ENCODE measurements at places on chromosomes 2 and 18.

GRCh38 chr2:143674051-143674450 lies 544.8 kb downstream of the ARHGAP15 start:
- DNase-seq = no peak

DNA sequence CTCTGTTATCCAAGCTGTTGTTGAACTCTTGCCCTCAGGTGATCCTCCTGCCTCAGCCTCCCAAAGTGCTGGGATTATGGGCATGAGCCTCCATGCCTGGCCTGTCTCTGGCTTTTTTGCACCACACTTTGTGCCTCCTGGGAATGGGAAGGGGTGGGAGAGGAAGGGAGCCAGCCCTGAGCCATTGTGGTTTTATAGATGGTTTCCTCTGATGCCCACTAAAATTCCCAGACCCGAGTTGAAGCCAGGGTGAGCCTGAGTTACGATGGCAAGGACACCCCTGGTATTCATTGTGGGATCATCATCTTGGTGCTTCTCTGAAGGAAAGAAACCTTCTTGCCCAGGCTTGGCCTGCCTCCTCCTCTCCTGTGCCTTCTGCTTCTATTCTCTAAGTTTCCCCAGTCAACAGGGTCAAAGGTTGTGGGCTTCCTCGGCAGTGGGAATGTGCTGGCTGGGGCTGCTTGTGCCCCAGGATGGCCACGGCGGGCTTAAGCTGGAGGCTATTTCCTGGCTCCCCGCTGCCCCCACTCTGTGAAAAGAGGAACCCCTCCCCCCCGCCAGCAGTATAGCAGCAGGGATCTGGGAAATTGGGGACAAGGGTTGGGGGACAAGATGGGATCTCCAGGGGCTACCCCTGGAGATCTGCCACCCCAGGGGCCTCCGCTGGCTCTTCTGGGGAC lies 106.2 kb downstream of the STPG4 start:
- no peak for DNase-seq

- peak; percentile 74 for DNase-seq
Measured at GRCh38 chr2:38178119-38178518, 102.2 kb upstream of the CYP1B1 start.

DNA sequence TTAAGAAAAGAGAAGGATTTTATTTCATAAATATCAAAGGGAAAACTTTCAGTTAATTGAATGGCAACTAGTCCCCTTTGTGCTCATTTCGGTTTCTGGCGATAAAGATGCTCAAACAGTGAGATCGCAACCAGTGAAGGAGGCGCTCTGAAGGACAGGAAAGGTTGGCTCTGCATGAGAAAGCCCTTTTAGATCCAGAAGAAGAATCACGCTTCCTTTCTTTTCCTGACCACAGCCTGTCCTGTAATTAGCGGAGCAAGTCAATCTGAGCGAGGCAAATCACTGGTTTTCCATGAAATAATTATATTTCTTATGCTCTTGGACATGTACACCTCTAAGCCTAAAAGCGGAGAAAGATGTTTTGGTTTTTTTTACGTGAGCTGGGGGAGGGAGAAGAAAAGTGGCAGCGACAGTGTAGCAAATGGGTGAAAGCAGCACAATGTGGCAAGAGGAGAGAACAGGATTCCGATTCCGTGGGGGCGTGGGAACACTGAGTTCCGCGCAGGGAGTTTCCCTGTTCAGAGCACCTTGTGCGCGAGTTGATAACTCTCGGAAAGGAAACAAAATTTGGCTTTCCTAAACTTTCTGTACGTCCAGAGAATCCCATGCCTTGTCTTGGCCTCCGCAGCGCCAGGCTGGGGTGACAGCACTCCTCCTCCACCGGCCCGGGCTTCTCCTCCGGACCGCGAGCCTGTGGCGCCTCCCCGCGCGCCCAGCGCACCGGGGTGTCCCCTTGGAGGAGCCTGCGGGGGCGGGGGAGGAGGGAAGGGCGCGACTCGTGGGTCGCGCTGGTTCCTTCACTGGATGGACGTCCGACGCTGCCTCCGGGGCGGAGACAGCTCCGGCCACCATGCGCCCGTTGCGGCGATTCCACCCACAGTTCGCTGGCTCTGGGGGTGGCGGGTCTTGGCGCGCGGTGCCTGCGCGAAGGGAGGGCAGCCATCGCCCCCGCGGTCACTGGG lies 620 bp upstream of the SLC9A2 start:
- peak; percentile 61 for DNase-seq

GRCh38 chr2:174957050-174957449 lies 48.1 kb downstream of the CHN1 start:
- no peak for DNase-seq

DNA sequence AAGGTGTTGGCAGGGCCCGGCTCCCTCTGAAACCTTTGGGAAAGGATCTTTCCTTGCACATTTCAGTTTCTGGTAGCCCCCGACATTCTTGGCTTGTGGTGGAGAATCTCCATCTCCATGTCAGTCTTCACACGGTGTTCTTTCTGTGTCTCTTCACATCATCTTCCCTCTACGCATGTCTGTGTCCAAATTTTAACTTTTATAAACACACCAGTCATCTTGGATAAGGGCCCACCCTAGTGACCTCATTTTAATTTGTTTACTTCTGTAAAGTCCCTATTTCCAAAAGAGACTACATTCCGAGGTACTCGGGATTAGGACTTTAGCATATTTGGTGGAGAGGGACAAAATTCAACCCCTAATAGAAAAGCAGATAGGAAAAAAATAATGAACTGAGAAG lies 138.4 kb downstream of the GALNT3 start:
- DNase-seq = no peak

DNA sequence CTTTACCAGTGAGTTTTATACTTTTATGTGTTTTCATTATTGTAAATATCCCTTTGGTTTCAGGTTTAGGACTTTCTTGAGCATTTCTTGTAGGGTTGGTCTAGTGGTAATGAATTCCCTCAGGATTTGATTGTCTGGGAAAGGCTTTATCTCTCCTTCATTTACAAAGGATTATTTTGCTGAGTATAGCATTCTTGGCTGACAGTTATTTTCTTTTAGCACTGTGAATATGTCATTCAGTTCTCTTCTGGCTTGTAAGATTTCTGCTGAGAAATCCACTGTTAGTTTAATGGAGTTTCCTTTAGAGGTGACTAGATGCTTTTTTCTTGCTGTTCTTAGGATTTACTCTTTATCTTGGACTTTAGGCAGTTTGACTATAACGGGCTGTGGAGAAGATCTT lies 373.9 kb downstream of the TSN start:
- no peak for DNase-seq

GRCh38 chr2:128525653-128526052 lies 207.0 kb upstream of the HS6ST1 start:
- no peak for DNase-seq

- DNase-seq = no peak
Measured at GRCh38 chr2:112713585-112713925, 7.3 kb upstream of the NT5DC4 start.

DNA sequence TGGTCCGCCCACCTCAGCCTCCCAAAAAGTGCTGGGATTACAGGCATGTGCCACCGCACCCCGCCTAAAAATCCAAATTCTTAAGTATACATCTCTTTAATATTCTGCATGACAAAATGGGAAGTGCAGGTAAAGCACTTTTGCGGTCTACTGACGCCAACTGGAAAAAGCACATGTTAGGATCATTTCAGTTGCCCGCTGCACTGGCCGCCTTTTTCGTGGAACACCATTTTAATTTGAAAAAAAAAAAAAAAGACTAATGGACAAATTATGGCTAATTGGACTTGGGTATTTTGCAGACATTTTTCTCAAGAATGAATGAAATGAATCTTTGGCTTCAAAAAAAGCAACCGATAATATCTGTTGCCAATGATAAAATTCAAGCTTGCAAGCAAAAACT lies 129.3 kb upstream of the GPC1 start:
- no peak for DNase-seq

DNA sequence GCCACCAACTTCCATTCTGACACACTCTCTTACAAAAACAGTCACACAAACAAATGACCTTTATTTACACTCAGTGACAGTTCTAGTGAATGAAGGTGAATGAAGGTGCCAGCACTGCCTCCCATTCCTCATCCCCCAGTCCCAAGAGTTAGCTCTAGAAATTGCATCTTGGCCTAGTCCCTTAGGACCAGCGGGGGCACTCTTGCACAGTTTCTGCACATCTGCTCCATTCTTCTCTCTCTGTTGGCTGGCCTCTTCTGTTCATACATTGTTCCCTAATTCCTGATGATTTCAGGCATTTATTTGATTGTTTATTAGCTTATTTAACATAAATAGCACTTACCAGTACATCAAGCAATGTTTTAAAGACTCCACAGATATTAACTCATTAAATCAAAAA lies 30.9 kb downstream of the GAREM1 start:
- no peak for DNase-seq

- DNase-seq = no peak
Measured at GRCh38 chr2:149004836-149005235, 33.7 kb upstream of the LYPD6B start.

DNA sequence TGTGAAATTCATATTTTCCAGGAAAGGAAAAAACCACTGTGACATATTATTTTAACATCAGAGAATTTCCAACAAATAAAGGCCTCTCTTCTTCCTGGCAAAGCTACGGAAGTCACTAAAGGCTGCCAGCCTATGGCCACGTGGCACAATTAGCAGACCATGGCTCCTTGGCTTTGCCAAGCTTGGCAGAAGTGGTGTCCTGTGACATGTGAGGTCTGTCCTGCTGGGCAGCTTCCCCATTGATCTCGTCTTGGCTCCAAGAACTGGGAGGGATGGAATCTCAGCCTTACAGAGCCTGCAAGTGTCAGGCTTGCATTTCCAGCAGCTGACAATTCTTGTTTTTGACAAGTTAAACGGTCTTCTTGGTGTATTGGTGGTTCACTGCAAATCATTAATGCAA lies 226.9 kb upstream of the THSD7B start:
- no peak for DNase-seq

- DNase-seq = no peak
Measured at GRCh38 chr2:164661349-164661748, 40.1 kb upstream of the GRB14 start.

- DNase-seq = no peak
Measured at GRCh38 chr2:83081826-83082690, 1377.0 kb downstream of the SUCLG1 start.

DNA sequence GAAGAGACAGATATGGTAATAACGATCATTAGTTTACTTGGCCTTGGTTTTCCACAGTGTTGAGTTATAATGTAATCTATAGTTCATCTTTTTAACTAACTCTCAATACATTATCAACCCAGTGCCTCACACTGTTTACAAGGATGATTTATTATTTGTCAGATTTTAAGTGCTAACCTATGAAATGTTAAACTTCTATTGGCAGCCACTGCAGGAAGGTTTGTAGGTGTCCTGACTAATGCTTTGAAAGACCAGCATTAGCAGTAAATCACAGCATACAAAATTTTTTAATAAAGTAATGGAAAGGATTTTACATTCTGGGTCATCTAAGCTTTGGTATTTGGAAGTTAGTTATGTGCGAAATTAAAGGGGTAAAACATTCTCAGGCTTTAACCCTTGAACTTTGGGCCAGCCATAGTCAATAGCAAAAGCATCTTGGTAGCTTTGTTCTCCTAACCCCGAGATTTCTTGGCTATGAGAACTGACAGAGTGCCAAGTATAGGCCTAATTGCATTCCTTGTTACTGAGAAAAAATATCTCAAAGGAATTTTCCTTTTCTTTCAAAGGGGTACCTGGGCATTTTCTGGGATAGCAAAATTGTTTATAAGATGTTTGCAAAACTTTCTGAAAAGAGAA lies 30.6 kb downstream of the SPATS2L start:
- DNase-seq = no peak

DNA sequence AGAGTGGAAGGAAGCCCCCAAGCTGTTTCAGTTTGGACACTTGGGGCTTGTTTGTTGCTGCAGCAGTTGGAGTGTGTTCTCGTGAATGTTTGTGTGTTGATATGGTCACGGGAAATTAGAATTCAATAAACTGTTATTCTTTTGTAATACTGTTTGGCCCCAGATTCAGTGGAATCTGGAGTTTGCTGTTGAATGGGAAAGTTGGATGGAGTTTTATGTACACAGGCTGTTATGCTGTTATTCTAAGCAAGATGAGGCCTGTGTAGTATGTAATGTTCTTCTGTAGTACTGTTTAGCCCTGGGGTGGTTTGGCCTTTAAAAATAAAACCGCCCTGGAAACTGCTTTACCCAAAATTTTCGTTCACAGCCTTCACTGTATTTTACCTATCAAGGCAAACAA lies 810.4 kb upstream of the HS6ST1 start:
- no peak for DNase-seq

DNA sequence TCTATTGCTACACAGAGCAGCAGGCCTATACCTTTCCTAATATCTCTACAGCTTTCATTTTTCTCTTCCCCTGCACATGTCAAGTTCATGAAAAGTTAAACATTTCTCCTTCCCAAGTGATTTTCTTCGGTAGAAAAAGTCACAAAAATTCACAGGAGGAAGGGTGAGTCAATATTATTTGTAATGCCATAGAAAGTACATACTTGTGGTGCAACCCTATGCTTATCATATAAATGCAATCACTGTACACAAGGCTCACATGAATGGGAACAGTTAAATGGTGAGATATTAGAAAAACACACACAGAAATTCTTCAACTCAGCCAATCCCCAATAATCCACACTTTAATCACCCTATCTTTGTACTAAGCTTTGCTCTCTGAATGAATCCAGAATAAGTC lies 651.6 kb downstream of the LRRTM4 start:
- no peak for DNase-seq

DNA sequence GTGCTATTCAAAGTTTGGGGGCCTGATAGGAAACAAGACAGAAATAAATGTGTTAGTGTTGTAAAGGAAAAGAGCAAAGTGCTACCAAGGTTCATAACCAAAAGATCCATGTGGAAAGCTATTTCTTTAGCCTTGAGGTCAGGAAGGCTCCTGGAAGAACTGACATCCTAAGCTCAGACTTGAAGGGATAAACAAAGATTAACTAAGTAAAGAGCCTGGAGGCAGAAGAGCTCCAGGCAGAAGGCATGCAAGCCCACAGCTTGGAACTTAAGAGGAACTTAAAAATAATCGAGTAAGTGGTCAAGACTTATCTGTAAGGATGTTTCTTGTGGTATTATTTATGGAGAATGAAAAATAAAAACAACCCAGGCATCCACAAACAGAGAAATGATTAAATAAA lies 245.0 kb upstream of the MGAT5 start:
- no peak for DNase-seq

- DNase-seq = no peak
Measured at GRCh38 chr2:19846030-19846429, 55.8 kb downstream of the TTC32 start.

GRCh38 chr2:44752761-44753160 lies 188.7 kb upstream of the SIX3 start:
- DNase-seq = no peak

- DNase-seq = no peak
Measured at GRCh38 chr2:102664471-102664909, 45.1 kb downstream of the SLC9A2 start.

DNA sequence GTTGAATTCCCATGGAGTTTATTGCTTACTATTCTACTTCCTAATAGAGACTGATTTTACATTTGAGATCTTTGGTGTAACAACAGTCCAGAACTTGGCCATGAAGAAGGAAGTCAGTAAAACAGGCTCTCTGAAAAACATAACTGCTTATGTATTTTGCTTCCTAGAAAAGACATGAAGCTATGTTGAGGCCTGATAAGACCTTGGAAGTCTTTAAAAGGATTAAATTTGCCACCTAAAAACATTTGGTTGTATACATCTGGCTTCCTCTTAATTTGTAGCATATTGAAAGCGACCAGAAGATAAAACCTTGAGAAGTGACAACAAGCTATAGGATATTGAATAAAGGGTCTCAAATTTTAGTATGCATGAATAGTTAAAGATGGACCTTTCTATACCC lies 36.4 kb downstream of the PTRHD1 start:
- no peak for DNase-seq

- DNase-seq = peak; percentile 97
Measured at GRCh38 chr2:173027181-173028128, 48.2 kb upstream of the MAP3K20 start.

- DNase-seq = no peak
Measured at GRCh38 chr2:145194673-145195072, 674.8 kb upstream of the ZEB2 start.
